ENCODE measurements at places on chromosomes 7 and 10.

DNA sequence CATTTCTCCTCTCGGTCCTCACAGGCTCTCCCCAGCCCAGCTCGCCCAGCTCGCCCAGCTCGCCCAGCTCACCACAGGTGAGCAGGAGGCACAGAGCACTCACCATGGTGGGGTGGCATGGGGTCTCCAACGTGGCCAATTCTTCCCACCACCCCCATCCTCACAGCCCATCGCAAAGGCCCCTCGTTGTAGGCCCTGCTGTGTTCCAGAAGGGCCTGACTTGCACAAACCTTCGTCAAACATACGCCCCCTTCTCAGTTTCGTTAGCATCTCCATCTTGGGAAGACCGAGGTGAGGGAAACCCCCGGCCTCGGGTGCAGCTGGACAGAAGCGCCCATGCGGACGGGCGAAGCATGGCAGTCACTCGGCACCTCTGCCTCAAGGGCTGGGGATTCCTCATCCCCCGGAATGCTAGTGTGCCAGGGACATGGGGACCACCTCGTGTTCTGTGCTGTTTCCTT lies 304.6 kb downstream of the TNS3 start:
- DNase-seq: no peak

GRCh38 chr7:2082139-2082998 lies 150.4 kb downstream of the MAD1L1 start:
- no peak for DNase-seq

DNA sequence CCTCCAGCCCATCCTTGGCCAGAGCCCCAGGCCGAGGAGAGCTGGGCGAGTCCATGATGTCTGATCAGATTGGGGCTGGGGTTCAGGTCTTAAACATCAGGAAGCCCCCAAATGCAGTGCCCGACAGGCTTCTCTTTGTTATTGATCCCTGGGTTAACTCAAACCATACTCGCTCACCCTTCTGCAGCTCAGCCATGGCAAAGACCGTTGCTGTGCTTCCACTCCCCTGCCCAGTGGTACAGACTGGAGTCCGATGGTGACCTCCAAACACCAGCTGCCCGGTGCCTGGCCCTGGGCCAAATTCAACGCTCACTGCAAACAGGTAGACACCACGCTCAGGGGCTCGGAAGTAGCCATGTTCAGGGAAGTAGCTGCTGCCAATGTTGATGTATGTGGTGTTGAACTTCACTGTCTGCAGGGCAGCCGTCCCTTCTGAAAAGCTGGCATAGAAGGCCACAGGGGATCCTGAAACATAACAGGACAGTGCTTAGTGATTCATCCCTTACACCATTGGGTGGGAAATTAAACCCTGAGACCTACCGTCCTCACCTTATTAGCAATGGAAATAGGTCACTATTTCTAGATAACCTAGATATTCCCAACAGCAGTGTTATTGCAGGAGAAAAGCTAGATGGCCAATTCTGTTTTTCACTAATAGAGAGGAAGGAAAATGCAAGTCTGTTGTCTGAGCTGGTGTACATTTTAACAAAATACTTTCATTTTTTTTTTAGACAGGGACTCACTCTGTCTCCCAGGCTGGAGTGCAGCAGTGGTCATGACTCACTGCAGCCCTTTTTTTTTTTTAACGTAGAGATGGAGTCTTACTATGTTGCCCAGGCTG lies 20.5 kb downstream of the MMRN2 start:
- DNase-seq: no peak

DNA sequence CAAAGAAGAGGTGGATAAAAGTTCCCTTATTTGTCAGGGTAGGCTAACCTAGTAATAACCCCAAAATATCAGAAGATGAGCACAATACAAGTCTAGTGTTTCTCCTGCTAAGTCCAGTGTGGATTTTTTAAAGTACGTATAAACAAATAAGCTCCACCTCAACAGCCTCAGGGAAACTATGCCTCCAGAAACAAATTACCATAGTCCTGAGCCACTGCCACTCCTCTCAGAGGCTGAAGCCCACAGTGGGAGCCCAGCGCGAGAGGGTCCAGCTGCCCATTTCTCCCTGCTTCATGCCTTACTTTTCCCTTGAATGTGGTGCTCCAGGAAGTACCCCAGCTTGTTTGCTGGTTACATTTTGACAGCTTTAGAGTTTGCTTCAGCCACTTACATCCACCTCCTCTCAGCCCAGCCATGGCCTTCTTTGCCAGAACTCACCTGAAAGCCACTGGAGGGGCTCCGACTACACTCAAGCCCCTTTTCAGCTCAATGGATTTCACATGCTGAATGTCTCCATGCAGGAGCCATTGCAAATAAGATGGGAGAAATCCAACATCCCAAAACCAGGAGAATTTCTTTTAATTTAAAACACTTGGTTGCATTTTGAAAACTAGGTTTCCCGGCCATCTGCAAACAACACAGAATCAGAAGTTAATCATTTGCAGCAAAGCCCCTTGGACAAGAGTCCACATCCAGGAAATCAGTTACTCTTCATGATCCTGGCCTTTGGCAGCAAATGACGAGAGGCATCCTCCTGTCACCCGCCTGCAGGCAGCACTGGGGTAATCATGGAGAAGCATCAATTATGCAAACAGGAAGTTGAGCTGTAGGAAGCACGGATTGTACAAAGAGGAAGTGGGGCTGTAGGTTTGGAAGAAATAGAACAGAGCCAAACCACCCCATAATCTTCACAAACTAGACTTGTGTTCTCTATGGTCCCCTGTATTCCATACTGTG lies 138.1 kb downstream of the HERPUD2 start:
- DNase-seq: no peak

- DNase-seq: no peak
These were observed 402.6 kb downstream of the NRG3 start for GRCh38 chr10:82277591-82277990.

GRCh38 chr7:151244196-151244840 lies 4.2 kb downstream of the SMARCD3 start:
- no peak for DNase-seq

DNA sequence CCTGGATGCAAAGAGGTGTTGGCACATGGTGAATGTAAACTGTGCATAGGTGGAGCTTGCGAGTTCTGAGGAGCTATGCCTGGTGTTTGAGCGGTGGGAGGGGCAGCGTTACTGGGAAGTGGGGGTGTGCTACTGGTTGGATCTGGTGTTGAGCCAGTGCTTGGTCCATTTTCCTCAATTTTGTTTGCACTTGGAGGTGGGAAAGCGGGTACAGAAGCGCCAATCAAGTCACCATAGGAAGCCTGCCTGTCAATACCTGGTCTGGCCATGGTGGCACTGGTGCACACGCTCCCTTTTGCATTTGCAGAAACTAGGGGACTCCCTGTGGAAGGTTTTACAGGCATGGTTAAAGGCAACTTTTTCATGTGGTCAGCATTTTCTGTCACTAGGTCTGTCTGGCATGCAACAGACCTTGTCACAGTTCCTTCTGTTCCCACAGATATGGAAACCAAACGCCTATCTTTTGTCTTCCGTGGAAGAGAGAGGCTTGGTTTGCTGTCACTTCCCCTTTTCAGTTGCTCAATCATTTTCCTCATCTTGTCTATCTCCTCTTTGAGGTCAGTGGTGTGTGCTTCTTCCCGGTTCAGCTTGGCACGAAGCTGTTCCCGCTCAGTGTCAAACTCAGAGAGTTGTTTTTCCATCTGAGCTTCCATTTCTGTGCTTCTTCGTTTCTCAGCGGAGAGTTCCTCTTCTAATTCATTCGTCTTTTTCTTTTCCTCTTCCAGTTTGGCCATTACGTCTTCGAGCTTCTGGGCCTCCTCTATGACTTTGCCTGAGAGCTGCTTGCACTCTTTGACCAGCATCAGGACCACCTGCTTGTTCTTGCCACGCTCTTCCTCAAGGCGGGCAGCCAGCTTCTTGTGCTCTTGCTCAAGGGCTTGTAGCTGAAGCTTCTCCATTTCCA lies 81.1 kb downstream of the CTTNBP2 start:
- DNase-seq: no peak

- DNase-seq: no peak
These were observed 404 bp upstream of the FMC1 start for GRCh38 chr7:139340808-139341057.

DNA sequence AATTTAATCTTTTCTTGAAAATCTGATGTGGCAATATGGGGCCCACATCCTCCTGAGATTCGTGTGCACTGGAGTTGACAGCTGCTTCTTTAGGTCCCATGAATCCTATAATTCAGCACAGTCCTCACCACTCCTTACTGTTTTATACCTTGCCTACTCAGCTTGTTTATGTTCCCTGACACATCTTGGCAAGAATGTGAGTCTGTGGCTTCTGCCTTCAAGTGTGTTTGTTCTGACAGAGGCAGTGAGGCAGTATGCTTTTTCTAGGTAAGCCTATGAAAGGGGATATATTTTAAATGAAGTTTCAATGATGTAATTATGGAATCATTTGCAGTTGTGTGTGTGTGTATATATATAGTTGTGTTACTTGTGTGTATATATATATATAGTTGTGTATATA lies 106.4 kb downstream of the AMPH start:
- DNase-seq: no peak

- no peak for DNase-seq
These were observed 26.5 kb upstream of the CC2D2B start for GRCh38 chr10:95881316-95881715.

DNA sequence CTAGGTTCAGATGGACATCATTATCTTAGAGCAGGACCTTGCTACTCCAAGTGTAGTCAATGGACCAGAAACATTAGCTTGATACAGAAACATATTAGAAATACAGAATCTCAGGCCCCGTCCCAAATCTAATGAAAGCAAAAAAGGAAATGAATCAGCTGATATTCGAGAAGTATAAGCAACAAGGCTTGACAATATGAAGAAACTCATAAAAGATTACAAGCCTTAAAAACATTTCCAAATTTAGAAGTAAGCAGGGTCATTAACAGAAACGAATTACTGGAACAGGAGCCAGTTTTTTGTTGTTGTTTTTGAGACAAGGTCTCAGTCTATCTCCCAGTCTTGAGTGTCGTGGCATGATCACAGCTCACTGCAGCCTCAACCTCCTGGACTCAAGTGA lies 40.5 kb upstream of the GSAP start:
- no peak for DNase-seq

DNA sequence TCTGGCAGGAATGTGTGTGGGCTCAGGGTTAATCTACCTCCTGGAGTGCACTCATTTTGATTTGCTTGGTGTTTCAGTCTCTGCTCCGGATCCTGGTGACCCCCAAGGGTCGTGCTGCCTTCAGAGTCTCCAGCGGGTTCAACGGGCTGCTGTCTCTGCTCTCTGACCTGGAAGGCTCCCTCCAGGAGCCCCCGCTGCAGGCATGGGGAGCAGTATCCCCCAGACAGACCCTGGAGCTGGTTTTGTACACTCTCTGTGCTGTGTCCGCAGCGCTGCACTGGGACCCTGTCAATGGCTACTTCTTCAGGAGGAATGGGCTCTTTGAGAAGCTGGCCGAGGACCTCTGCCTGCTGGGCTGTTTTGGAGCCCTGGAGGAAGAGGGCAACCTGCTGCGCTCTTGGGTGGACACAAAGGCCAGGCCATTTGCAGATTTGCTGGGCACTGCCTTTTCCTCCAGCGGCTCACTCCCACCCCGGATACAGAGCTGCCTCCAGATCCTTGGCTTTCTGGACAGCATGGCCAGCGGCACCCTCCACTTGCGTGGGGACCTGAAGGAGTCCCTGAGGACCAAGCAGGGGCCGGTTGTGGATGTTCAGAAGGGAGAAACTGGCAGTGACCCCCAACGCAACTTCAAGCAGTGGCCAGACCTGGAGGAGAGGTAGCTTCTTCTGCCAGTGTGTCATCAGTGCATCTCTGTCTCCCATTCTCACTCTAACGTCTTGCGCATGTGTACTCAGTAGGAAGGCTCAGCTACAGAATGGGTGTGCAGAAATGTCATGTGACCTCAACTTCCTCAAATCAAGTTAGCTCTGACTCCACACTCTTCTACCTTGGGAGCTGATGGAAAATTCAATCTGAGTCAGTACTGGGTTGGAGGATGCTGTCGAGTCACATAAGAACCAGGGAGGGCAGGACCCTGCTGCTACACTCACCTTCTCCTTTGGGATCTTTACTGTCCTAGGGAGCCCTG lies 58.5 kb downstream of the WDFY4 start:
- no peak for DNase-seq

- DNase-seq: no peak
These were observed 7.1 kb upstream of the MGMT start for GRCh38 chr10:129459762-129460539.

- no peak for DNase-seq
These were observed 142.8 kb upstream of the SEMA3E start for GRCh38 chr7:83791737-83792136.

DNA sequence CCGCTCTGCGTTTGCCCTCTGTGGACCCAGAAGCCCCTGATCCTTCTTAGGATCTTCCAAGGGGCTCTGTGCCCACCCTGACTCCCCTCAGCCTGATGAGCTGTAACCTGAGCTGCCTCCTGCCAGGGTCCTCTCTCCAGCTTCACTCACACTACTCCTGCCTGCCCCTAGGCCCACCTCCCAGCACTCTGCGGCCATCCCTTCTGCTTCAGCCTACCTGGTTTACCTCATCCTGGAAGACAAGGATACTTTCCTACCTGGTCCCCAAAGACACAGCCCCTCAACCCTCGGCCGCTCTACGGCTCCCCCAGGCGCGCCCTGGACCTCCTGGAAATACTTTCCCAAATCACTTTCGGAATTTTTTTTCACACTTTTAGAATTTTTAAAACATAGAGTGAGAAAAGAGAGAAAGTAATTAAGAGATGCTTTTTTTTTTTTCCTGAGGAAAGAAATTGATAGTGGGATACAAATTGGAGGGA lies 6.4 kb upstream of the ZNF862 start:
- DNase-seq: no peak

- no peak for DNase-seq
These were observed 123.4 kb downstream of the REEP3 start for GRCh38 chr10:63644418-63645142.

DNA sequence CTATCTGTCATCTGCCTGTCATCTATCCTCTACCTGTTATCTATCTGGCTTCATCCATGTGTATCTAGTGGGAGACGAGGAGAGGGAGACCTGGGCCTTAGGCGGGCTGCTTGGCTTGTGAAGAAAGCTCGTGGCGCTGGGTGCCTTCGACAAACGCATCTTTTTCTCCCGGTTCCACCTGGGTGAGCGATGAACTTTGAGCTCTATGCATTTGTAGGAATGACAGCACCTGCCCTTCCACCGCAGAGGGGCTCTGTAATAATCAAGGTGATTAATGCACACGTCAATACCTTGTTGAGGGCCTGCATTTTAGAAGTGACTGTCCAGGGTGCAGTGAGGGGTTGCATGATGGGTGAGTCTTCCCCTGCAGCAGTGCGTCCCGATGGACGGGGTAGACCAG lies 2.6 kb upstream of the VIPR2 start:
- DNase-seq: no peak

DNA sequence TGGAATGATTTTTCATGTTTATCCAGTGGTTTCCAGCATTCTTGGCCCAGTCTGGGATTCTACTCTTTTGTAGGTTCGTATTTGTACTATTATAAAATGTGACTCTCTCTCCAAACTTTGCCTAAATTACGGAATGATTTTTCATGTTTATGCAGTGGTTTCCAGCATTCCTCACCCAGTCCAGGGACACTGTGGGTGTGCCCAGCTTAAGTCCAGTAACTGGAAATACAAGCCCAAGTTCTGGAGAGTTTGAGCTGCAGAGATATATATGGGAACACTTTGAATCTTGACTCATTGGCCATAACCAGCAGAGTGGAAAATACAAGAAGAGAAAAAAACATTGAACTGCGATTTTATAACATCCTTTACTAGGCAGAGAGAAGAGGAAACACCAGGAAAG lies 5.9 kb upstream of the MAGI2 start:
- DNase-seq: no peak

- no peak for DNase-seq
These were observed 101.6 kb upstream of the PPIF start for GRCh38 chr10:79245539-79246208.
